C1 segment of cervical spinal cord (tissue), 14 donors: ENCODE measurements at places on chromosomes 16 and 17.

DNA sequence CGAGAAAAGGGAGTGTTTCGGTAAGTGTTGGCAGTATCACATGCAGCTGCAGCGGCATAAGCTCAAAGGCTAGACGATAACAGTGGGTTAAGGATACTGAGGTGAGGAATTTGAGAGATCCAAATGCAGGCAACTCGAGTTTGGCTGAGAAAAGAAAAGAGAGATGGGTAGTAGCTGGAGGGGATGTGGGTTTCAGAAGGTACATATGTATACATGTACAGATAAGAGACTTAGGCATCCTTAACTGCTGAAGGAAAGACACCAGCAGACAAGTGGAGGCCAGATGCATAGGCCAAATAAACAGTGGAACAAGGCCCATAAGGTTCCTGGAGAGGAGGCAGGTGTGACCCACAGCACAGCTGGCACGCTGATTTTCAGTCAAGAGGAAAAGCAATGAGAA lies 86.6 kb upstream of the NETO2 start:
- DNase-seq = no peak

DNA sequence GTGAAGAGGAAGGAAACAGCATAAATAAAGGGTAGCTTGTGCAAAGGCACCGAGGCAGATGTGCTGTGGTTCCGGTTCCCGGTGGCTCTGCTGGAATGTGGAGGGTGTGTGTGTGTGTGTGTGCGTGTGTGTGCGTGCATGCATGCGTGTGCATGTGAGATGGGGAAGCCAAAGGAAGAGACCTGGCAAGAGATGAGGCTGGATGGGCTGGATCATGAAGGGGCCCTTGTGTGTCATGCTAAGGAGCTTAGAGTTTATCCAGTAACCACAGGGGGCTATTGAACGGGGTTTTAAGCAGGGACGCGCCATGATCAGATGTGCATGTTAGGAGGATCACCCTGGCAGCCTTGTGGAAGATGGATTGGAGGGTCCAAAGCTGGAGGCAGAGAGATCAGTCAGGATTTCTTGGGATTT lies 8.3 kb downstream of the WSCD1 start:
- DNase-seq = no peak

GRCh38 chr17:80722661-80723060 lies 178.0 kb downstream of the RPTOR start:
- no peak for DNase-seq

- DNase-seq = no peak
Measured at GRCh38 chr16:23557779-23558702, 514 bp downstream of the UBFD1 start.

- DNase-seq = no peak
Measured at GRCh38 chr16:57758331-57759117, 23.0 kb downstream of the KATNB1 start.

GRCh38 chr17:80279895-80280294 lies 19.2 kb downstream of the RNF213 start:
- DNase-seq = no peak

DNA sequence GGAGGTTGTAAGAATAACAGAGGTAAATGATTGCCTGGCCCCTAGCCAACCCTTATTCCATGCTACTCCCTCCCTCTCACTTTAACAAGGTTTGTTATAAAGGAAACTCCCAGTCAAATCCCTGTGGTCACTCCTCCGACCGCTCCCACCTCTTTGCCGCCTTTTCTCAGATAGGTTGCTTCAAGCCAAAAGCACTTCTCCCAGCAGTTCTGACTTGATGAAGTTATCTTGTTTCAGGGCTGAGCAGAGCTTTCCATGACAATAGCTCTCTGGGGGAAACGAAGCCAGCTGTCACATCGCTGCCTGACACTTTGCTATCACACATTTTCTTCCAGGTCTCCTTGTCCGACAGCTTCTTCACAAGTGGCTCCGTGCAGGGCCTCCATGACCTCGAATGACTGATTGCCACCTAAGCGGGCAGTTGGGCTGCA lies 278.6 kb downstream of the HAPSTR1 start:
- no peak for DNase-seq

DNA sequence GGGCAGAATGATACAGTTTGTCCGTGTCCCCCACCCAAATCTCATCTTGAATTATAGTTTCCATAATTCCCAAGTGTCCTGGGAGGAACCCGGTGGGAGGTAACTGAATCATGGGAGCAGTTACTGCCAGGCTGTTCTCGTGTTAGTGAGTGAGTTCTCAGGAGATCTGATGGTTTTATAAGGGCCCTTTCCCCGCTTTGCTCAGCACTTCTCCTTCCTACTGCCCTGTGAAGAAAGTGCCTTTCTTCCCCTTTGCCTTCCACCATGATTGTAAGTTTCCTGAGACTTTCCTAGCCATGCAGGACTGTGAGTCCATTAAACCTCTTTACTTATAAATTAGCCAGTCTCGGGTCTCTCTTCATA lies 28.9 kb upstream of the SEC14L1 start:
- DNase-seq = no peak

GRCh38 chr17:50564916-50565315 lies 4.4 kb downstream of the CACNA1G start:
- DNase-seq = no peak

DNA sequence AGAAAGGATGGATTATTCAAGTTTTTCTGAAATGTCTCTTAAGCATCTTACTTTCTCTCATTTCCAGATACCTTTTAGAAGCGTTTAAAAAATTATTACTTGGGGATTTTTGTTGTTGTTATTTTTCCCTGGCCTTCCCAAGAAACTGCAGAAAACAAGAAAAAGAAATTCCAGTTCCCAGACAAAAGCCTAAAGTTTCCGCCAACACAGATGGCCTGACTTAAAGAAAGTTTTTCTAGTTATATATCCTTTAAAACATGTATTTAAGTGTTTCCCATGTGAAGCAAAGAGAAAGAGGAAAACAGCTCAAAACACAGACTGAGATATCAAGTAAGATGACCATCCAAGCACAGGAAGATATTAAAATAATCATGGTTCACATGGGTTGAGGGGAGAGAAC lies 401.7 kb upstream of the MAF start:
- DNase-seq = no peak

- DNase-seq = no peak
Measured at GRCh38 chr17:49459401-49459984, 35.6 kb upstream of the NGFR start.

GRCh38 chr17:78661093-78661770 lies 84.0 kb upstream of the DNAH17 start:
- no peak for DNase-seq

GRCh38 chr16:89409161-89409711 lies 81.1 kb downstream of the ANKRD11 start:
- no peak for DNase-seq

DNA sequence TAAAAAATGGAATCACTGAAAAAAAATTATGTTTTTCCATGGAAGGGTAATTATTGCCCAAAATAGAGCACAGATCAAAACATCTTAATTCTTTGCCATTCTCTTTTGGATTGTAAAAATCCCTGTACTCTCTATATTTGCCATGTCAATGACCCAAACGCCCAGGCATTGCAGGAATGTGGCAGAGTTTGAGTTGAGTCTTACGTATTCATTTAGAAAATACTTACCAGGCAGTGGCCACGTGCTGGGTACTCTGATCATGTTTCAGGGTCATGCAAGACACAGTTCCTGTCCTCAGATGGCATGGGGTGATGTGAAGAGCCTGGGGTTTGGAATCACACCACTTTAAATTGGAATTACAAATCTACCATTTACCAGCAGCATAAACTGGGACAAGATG lies 267.7 kb downstream of the ABCC12 start:
- no peak for DNase-seq
